ENCODE measurements at places on chromosomes 5 and 9.

GRCh38 chr5:132227235-132227484 lies 493 bp downstream of the P4HA2 start:
- DNase-seq = no peak

- DNase-seq = no peak
These were observed 85.9 kb upstream of the MAP3K1 start for GRCh38 chr5:56729488-56729887.

DNA sequence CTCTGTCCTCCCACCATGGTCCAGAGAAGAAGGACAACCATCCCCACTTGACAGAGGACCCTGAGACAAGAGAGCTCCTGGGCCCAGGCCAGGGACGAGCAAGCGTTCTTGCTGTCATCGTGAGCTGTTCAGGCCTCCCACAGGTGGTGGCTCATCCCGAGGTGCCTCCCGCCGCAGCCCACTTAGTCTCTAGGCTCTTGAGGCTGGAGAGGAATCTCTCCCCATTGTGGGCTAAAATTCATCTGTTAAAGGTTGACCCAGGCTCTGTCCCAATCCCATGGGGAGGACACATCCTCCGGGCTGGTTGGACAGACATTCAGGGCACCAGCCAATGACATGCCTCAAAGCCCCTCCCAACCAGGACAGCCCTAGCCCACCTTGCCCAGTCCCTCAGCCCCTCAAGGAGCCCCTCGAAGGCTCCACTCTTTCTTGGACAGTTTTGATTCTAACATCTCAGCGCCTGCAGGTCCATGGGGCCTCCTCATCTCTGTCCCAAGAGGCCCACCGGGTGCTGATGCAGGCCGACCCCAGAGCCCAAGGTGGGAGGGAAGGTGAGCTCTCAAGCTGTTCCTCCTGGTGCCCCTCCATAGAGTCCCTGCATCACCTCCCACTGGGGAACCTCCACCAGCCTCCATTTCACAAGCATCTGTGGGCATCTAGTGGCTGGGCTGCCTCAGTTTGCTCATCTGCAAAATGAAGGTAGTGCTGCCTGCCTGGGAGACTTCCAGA lies 52.9 kb downstream of the BARX1 start:
- no peak for DNase-seq

- DNase-seq = no peak
These were observed 220.0 kb downstream of the PDE4D start for GRCh38 chr5:59673438-59674058.

DNA sequence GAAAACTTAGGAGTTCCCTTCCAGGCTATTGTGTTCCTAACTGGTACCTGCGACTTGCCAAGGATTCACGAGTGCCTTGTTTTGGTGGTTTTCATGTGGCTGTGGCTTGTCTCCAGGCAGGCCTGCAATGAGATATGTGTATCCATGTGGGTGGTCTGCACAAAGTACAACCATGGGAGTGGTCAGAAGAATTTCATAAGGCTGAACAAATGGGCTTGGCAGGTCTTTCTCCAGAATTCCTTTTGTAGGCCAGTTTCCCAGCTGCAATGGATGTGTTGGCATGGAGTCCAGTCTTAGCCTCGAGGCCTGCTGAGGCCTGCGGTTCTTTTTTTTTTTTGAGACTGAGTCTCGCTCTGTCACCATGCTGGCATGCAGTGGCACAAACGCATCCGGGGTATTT lies 28.8 kb upstream of the MELK start:
- no peak for DNase-seq

DNA sequence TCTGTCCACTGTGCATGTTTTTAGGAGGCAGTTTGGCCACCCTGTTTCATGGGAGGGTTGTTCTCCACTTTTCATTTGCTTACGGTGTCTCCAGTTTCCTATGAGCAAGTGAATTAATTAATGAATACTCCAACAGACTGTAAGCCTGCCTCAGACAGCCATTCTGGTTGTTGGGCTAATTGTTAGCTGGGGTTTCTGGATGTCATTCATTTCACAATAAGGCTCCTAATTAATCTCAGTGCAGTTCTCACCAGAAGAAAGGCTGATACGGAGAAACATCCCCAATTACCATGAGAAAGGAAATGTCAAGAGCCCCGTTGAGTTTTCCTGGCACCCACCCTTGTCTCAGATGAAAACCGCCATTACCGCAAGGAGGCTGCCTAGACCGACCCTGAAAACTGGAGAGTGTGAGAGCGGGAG lies 75.8 kb downstream of the MAP1B start:
- no peak for DNase-seq

- no peak for DNase-seq
These were observed 98.6 kb downstream of the TMEM215 start for GRCh38 chr9:32881948-32882347.

- DNase-seq = no peak
These were observed 699.9 kb upstream of the MEF2C start for GRCh38 chr5:89582768-89583339.

DNA sequence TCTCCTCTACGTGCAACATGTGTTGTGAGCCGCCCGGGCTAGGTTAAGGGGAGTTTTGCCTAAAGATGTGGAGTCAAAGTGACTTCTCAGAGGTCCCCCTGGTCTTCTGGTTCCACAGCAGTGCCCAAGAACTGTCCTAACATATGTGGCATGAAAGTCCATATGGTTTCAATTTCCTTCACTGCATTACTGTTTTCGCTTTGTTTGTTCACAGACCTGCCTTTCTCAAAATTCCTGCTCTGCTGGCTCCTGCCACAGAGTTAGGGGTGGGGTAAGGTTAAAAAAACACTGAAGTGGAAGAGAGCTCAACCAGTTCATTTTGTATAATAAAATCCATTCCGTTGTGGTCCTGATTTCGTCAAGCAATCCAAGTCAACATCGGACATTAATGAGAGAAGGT lies 289.4 kb downstream of the DMAC1 start:
- no peak for DNase-seq

DNA sequence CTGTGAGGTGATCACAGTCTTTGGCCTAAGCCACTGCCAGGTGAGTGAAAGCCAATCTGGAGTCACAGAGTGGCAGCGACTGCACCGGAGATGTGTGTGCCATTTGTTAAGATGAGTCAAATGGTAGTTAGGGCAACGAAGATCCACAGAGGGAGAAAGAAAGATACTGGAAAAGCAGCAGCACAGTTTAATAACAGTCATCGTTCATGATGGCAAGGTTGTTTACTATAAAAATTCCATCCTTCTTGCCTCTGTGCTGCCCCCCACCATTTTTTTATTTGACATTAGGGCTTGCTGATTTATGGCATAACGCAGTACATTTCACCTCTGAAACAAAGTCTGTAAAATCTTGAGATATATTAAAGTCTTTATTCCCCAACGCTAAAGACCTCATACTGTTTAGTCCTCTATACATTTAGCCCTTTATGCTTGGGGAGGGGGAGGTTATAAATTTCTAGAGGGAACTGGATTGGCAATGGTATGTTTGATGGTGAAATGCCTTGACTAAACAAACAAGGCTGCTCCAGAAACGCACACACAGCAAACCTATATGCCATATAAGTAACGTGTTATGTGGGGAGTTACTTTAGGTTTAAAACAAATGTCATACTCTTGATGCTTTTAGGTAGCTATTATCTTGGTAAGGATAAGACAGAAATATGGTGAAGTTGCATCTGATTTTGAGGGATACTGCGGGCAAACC lies 55.8 kb upstream of the ABL1 start:
- no peak for DNase-seq

GRCh38 chr5:100311806-100312205 lies 223.4 kb upstream of the FAM174A start:
- DNase-seq = no peak

DNA sequence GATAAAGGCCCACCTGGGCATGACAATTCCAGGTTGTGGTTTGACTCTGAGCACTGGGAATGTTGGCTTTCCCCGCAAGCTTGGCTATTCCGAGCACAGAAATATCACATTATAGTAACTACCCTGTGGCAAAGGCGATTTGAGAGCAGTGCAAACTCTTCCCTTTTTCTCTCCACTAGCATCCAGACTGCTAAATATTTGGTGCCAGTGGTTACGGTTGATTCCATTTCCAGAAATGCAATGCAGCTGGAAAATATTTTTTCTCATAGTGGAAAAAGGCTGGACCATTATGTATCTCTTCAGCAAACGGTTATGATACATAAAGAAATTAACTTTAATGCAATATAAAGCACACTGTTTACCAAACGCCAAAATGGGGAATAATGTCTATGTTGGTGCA lies 158.0 kb downstream of the ENC1 start:
- DNase-seq = no peak

DNA sequence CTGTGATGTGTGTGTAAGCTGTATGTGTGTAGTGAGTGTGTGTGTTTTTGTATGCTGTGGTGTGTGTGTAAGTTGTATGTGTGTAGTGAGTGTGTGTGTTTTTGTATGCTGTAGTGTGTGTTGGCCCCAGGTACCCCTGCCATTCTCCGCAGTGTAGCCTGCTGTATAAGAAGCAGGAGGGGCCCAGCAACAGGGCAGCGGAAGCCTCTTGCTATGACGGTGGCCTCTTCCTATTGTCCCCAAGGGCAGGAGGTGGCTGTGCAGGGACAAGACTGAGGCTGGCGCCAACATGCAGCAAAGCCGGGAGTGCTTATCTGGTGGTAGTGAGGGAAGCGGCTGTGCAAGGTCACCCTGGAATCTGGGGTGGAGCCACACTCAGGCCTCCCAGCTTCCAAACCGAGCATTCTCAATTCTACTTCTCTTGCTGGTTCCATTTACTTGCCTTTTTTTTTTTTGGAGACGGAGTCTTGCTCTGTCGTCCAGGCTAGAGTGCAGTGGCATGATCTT lies 5.1 kb downstream of the SPAAR start:
- no peak for DNase-seq

GRCh38 chr5:178350361-178351220 lies 118.0 kb upstream of the PHYKPL start:
- DNase-seq = no peak

DNA sequence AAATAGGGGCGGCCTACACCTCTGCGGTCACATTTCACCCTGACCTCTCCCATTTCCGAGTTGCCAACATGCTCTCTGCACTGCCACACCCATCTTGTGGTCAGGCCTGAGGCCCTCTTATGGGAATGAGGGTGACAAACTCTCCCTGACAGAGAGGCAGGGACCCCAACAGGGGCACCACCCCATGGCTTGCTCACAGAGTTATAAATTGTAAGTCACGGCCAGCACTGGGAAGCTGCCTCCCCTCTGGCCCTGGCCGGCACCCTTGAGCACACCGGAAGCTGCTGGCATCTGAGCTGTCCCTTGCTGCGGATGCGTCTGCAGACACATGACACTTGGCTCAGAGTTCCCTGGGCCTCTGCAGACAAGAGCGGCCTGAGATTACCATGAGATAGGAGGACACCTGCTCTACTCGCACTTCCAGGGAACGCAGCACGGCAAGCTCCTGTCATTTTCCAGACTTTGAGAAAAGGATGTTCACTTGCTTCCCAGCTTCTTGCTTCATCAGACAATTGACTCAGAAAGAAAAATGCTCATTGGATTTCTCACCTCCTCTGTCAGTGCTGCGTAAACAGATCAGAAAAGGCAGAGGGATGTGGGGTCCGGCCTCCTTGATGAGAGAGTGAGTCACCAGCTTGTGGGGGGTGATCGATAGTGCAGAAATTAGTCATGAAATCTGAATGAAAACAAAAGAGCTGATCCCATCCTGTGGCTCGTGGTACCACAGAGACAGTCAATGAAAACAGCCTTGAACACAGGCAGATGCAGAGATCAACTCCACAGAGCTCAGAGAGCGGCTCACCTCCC lies 269.8 kb downstream of the SYK start:
- no peak for DNase-seq

GRCh38 chr5:163604013-163604412 lies 98.6 kb downstream of the MAT2B start:
- no peak for DNase-seq

- DNase-seq = no peak
These were observed 48.8 kb upstream of the TBCA start for GRCh38 chr5:77824981-77825380.

- no peak for DNase-seq
These were observed 306.9 kb upstream of the NREP start for GRCh38 chr5:112063856-112064255.

- DNase-seq = no peak
These were observed 32.9 kb downstream of the NDST1 start for GRCh38 chr5:150540615-150541396.

- no peak for DNase-seq
These were observed 357.6 kb upstream of the RPS23 start for GRCh38 chr5:82635561-82636288.

GRCh38 chr9:130368631-130369103 lies 76.1 kb upstream of the ASS1 start:
- DNase-seq = no peak

- no peak for DNase-seq
These were observed 287.3 kb downstream of the EBF1 start for GRCh38 chr5:158812408-158812807.

DNA sequence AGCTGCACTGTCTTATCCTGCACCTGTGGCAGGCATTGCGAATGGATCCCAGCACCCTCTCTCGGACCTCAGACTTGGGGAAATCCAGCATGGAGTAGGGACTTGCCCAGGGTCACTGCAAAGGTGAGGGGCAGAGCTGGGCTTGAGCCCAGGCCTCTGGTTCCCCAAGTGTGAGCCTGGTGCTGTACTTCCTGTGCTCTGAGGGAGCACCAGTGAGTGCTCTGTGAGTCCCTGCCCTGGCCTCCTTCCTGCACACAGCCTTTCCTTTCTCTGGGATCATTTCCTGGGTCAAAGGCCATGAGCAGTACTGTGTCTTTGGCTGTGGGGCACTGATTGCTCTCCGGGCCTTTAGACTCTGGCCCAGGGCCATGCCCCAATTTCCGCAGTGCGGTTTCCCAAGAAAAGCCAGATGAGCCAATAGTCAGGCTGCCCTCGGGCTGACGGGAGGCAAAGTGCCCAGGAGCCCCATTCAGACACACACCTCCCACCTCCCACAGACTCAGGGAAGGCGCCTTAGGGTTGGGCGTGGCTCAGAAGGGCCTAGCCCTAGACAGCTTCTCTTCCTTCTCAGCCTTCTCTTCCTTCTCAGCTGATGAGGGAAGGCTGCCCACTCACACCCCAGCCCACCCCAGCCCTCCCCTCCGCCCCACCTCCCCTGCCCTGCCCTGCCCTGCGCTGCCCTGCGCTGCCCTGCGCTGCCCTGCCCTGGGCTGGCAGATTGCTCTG lies 23.3 kb upstream of the TRIM14 start:
- DNase-seq = no peak

GRCh38 chr9:127721391-127721821 lies 5.5 kb downstream of the TTC16 start:
- no peak for DNase-seq

DNA sequence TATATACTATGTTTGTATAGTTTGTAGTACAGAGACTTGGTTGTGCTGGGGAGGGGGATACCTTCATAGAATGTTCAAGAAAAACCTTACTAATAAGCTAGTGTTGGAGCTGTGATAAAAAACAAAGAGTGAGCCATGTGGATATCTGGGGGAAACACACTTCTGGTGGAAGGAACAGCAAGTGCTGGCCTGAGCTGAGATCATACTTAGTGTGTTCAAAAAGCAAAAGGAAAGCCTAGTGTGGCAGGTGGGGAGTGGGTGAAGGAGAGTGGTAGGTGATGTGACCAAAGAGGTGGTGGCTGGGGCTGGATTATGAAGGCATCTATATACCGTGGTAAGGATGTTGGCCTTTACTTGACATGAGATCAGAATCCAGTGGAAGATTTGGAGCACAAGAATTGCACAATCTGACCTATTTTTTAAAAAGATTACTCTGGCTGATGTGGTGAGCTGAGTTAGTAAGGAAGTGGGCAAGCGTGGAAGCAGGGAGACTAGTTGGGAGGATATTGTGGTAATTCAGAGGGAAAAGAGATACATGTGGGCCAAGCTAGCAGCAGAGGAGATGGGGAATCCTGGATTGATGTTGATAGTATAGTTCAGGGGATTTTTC lies 26.6 kb downstream of the PALM2AKAP2 start:
- DNase-seq = no peak

All from activated naive CD4-positive, alpha-beta T cell (primary cell).